ENCODE measurements at places on chromosomes 11 and 22.
A peak's percentile ranks its signal among the peaks of the same experiment; 100 is the strongest.

- DNase-seq, result no peak
Observed at GRCh38 chr11:105767931-105768330, 158.1 kb downstream of the GRIA4 start.

- DNase-seq, result peak; percentile 0
Observed at GRCh38 chr11:19811380-19811779, 98.7 kb downstream of the NAV2 start.

DNA sequence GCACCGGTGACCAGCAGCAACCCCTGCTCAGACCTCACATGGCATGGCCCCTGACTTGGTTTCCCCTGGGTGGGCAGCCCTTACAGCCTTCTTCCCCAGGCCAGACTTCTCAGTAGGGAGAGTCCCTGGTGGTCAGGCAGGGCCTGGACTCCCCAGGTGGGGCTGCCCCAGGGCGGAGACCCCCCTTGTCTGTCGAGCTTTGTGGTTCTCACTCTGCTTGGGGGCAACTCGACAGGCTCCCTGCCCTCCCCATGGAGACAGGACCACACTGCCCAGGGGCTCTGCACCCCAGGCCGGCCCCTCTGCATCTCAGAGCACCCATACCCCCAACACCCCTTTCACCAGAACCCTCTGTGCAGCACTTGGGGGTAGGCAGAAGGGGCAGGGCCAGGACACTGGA lies 87.7 kb downstream of the MORC2 start:
- no peak for DNase-seq

DNA sequence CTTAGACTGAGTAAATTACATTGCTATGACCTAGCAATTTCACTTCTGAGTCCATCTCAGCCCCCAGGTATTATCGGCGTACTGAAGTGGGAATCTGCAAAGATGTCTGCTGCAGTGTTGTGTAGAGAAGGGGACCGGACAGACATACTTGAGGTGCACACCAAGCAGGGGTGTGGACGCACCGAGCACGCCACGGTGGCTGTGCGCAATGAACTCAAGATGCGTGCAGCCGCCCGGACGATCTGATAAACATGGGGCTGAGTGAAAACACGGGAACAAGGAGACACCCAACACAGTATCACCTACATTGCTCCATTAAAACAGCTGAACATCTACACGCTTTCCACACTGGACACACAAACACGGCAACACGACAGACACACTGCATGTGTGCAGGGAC lies 454.3 kb downstream of the OPCML start:
- no peak for DNase-seq

DNA sequence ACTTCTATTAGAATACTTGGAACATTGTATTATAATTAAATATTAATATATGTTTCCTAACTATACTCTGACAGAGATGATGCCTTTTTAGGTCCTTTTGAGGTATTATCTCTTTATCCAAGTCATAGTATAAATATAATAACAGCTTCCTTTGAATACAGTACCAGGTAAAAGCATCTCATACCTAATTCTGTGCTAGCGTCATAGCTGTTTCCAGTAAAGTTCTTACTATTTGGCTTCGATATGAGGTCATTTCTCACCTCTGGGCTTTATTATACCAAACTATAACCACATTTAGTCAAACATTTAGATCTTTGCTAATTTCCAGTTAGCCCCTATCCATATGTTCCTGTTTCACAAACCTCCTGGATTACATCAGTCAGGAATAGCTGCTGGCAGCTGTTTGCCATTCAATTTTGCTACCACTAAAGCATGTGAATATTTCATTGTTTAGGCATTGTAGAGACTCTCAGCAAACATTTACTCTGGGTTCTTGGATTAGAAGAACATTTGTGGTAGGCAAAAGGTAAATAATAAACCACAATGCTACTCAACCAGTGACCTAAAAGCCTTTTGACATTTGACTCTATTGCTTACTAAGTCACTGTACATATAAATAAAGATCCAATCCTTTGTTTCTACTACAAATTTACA lies 255.1 kb downstream of the TTC28 start:
- no peak for DNase-seq

- peak; percentile 47 for DNase-seq
Observed at GRCh38 chr11:5234381-5234834, at the start of gene HBD. Gene HBD, minus strand, starts transcription at chr11:5234483. Its CDS starts 50 bp downstream, at chr11:5234433.

GRCh38 chr11:47531666-47532065 lies 21.3 kb downstream of the CELF1 start:
- no peak for DNase-seq

DNA sequence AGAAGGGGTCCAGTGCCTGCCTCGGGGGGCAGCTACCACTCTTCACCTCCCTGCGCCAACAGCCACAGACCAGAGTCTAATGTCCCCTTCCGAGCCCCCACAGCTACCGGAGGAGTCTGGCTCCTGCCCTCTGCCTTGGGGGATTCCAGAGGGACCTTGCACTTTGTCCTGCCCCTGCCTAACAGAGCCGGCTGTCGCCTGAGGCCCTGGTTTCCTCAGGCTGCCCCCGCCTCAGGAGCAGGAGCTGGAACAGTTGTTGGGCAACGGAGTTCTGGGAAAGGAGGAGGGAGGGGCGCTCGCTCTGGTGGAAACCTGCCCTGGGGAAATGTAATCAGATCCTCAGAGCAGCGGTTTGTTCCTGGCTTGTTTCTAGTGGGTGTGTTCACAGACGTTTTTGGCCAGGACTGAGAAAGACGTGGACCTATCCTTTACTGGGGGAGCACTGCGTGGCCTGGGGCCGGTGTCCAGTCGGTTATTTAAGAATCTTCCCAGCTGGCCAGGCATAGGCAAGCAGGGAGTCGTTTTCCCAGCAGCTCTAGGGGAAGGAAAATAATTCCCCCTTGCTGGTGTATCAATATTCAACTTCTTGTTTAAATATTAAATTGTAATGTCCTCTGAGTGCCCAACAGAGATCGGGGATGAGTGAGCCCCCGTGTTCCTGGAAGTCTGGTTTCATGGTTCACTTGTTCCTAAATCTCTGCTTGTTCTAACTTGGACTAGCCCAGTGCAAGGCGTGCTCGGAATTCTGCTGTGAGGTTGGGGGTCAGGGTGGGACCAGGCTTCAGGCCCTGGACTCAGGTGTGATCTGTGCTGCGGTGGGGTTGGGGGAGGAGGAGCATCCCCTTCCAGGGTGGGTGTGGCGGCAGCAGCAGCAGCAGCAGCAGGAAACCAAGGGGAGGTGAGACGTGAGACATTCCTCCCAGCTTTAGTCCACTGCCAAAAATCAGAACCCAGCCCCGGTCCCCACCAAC lies 32.1 kb downstream of the A4GALT start:
- peak; percentile 37 for DNase-seq

- no peak for DNase-seq
Observed at GRCh38 chr11:19664886-19665548, 47.6 kb upstream of the NAV2 start.

DNA sequence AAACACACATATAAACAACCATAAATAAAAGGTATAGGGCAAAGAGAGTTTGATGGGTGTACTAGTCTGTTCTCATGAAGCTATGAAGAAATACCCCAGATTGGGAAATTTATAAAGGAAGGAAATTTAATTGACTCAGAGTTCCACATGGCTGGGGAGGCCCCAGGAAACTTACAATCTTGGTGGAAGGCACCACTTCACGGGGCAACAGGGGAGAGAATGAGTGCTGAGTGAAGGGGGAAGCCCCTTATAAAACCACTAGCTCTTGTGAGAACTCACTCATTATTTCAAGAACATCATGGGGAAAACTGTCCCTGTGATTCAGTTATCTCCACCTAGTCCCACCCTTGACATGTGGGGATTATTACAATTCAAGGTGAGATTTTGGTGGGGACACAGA lies 385.9 kb upstream of the ANO5 start:
- no peak for DNase-seq

- DNase-seq, result no peak
Observed at GRCh38 chr22:27883656-27884350, 35.3 kb downstream of the PITPNB start.

GRCh38 chr22:22759371-22759770 lies 115.0 kb downstream of the GGTLC2 start:
- DNase-seq, result no peak

DNA sequence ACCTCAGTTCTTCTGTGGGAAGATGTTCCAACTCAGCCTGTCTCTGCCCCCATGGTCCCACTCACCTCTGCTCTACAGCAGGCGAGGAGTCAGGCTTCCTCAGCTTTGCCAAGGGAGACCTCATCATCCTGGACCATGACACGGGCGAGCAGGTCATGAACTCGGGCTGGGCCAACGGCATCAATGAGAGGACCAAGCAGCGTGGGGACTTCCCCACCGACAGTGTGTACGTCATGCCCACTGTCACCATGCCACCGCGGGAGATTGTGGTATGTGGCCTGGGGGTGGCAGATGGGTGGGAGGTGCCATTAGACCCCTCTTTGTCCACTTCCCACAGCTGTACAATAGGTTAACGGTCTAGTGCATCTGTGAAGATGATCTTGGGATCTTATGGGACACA lies 73.3 kb downstream of the MYO7A start:
- DNase-seq, result no peak

- no peak for DNase-seq
Observed at GRCh38 chr11:94739331-94739730, 28.8 kb upstream of the AMOTL1 start.

DNA sequence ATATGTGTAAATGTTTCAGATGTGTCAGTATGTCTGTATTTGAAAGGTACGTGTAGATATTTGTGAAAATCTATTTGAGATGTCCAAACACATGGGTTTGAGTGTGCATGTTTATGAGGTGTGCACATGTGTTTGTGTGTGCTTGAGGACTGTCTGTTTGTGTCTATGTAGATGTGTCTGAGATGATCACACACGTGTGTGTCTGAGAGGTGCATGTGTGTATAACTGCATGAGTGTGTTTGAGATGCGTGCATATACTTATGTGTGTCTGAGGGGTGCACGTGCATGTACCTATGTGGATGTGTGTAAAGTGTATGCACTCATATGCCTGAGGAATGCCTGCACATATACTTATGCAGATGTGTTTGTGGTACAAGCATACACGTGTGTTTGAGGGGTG lies 584.4 kb downstream of the BUD13 start:
- no peak for DNase-seq

DNA sequence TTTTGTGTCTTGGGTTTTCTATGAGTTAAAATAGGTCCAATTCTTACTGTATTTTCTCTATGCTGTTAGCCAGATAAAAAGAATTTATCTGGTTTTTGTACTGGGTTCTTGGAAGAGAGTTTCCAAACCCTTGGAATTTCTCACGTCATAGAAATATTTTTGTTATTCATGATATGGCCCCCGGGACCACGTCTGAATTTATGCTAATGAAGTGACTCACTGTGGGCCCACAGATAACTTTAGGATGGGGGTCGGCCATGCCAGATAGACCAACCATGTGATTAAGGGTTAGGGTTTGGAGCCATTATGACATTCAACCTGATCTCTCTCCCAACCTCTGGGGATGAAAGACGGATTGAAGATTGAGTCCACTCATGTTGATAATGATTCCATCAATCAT lies 35.6 kb upstream of the DDI1 start:
- no peak for DNase-seq

DNA sequence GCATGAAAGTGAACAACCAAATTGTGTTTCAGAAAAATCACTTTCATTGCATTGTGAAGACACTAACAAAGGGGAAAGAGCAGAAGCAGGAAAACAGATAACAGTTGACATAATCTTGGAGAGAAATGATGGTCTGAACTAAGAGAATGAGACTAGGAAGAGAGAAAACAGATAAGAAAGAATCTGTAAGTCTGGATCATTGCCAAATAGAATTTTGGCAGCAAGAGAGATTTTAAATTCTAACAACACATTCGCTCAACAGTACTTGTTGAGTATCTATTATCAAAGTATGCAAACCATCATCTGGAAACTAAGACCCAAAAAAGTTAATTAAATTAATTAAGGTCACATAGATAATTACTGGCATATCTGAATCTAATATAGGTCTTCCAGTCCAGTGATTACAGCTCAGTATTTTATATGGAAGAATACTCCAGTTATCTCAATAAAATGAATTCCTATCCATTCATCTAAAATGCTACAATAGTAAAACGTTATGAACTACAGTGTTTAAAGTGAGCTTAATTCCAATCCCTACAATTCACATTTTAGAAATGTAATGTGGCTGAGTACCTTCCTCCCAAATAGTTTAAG lies 166.7 kb upstream of the FAT3 start:
- no peak for DNase-seq

- no peak for DNase-seq
Observed at GRCh38 chr11:126840201-126840886, 160.2 kb downstream of the KIRREL3 start.

DNA sequence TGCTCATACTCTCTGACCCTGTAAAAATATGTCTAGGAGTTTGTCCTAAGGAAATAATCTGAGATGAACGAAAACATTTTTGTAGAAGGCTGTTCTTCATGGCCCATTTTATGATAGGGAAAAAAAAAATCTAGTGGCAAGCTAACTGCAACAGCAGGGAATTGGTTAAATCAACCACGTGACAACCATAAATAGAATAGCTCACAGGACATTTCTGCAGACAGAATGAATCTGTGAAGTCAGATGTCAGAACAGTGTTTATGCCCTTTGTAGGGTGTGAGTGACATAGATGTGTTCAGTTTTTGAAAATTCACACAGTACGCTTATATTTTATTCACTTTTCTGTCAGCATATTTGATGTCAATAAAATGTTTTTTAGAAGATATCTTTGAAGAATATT lies 16.1 kb downstream of the ARHGAP1 start:
- no peak for DNase-seq

GRCh38 chr11:44766112-44766971 lies 39.6 kb downstream of the TSPAN18 start:
- peak; percentile 4 for DNase-seq

- no peak for DNase-seq
Observed at GRCh38 chr22:29574762-29575450, 6.0 kb downstream of the NIPSNAP1 start.

DNA sequence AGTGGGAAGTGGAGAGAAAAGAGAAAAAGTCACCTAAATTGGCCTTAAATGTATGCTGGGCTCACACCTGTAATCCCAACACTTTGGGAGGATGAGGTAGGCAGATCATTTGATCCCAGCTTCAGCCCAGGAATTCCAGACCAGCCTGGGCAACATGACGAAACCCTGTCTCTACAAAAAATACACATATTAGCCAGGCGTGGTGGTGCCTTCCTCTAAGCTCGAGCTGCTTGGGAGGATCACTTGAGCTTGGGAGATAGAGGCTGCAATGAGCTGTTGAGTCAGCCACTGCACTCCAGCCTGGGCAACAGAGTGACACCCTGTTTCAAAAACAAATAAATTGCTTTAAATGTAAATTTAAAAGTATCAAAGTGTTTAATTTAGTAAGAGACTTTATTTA lies 3.9 kb downstream of the CBL start:
- DNase-seq, result no peak

- DNase-seq, result no peak
Observed at GRCh38 chr11:124798991-124799347, 1.2 kb downstream of the MSANTD2 start.

- DNase-seq, result peak; percentile 41
Observed at GRCh38 chr11:83819931-83820549, 533.9 kb upstream of the CCDC90B start.

DNA sequence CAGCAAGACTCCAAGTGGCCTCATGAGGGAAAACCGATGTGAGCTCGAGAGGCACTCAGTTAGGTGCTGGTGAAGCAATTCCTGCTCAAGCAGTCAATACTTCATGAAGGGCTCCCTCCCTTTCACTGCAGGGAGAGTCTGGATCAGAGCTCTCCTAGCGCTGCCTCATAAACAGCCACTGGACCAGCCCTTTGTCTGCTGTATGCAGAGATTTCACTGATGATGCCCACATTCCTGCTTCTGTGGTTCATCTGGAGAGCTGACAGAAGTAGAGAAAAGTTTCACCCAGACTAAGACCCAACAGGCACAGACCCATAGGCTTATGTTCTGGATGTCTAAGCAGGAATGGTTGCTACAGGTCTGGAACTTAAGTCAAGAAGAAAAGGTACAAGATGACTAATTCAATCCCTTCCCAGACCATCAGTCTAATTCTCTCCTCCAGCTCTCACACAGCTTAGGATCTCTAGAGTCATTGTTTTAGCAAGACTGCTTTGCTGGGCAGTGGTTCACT lies 4.0 kb downstream of the UCP2 start:
- DNase-seq, result no peak
